ENCODE measurements at places on chromosomes 6 and 20.

- DNase-seq, result no peak
Measured at GRCh38 chr6:144969154-144969553, 684.0 kb downstream of the UTRN start.

DNA sequence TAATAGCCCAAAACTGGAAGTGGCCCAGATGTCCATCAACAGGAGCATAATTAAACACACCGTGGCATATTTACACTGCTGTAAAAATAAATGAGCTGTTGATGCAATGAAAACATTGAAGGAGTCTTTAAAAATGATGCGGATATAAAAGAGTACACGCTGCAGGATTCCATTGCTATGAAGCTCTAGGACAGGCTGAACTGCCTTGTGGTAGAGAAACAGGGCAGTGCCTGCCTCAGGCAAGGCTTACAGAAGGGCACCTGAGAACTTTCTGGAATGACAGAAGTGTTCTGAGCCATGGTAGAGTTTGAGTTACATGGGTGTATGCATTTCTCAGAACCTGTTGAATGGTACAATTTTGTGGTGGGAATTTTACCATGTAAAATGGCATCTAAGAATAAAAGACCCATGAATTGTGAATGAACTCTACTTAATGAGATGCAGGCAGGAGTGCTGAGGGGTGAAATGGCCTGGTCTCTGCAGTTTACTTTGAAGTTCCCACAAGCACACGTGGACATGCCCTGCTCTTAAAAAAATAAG is 45.3 kb upstream of the RIN2 start:
- no peak for DNase-seq

DNA sequence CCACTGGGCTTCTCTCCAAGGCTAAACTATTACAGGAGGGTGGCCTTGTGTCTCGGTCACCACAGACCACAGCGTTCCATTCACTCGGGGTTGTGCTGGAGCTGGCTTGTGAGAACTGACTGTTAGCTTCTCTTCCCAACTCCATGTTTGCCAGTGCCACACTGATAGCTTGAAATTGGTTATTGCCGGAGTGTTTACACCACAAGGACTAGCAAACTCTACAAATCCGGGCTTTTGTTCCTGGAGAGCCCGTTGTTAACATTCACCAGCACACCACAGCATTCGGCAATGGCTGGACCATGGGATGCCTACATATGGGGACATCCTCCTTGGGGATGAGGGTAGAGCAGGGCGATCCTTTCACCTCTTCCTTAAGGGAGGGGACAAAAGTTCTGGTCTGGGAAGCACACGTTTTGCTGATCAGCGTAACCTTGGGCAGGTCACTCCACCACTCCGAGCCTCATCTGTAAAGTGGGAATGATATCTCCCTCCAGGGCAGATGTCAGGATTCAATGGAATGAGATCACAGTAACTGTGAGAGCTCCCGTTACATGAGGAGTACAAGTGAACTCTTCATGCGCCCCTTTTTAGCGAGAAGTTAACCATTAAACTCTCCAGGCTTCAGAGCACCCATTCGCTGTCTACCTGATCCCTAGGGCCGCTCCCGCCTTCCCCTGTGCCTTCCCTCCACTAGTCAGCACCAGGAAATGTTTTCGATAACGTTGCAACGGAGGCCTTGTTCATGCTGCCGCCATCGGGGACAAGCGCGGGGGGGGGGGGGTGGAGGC is 41.7 kb upstream of the TTPAL start:
- DNase-seq, result no peak

- DNase-seq, result no peak
Measured at GRCh38 chr6:72916906-72917305, 295.0 kb downstream of the KCNQ5 start.

- no peak for DNase-seq
Measured at GRCh38 chr6:129890164-129890563, 29.0 kb upstream of the TMEM244 start.

DNA sequence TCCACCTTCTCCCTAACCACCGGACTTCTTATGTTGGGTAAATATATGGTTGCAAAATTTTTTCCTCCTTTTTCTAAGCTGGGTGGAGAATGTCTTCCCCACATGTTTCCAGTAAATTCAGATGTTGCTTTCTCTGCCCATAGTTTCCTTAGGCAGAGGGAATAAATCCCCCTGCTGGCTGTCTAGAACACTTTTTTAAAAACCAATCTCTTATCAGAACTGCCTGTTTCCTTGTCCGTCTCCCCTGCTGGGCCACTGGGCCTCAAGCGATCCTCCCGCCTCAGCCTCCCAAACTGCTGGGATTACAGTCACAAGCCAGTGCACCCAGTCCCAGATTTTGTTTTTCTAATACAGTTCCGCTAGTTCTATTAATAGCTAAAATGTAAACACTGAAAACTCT is 9.9 kb upstream of the WFDC2 start:
- no peak for DNase-seq

GRCh38 chr20:9485614-9486340 is 28.6 kb upstream of the LAMP5 start:
- DNase-seq, result no peak

GRCh38 chr20:32886652-32887051 is 27.9 kb downstream of the EFCAB8 start:
- DNase-seq, result no peak

DNA sequence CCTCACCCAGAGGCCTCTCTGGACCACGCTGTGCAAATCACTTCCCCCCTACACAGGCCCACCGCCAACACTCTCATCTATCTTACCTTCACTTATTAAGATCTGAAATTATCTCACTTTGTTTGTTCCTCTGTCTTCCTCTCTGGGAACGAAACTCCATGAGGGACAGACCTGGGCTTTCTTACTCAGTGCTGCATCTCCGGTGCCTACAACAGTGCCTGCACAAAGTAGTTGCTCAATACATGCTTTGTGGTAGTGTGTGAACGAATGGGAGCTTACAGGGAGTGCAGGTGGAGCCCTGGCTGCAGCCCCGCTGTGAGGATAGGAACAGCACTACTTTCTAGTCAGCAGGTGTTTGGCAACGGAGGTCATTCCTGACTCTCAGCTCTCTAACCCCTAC is 5.3 kb downstream of the CASS4 start:
- no peak for DNase-seq

DNA sequence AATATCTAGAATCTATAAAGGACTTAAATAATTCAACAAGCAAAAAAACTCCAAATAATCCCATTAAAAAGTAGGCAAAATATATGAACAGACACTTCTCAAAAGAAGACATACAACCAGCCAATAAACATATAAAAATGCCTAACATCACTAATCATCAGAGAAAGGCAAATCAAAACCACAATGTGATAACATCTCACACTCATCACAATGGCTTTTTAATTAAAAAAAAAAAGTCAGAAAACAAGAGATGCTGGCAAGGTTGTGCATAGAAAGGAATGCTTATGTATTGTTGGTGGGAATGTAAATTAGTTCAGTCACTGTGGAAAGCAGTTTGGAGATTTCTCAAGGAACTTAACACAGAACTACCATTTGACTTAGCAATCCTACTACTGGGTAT is 979.6 kb upstream of the MAP3K7 start:
- peak; percentile 1 for DNase-seq

DNA sequence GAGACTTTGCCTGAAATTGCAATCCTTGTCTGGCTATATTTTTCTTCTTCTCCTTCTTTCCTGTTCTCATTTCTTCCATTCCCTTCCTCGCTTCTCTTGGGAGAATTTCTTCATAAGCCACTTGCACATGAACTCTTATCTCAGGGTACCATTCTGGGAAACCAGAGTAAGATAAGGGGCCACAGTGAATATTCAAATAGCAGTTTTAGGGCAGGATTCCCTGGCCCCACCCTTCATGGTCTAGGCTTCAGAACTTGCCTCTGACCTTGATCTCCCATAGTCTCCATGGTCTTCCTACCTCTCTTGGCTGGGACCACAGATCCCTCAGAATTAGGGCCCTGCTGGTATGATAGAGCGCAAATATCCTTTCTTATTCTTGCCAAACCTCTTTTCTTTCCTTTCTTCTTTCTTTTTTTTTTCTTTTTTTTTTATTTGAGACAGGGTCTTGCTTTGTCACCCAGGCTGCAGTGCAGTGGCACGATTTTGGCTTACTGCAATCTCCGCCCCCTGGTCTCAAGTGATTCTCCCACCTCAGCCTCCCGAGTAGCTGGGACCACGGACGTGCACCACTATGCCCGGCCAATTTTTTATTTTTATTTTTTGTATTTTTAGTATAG is 123.0 kb upstream of the CITED2 start:
- no peak for DNase-seq

Measured in SW 1271 (cell line).